Left lobe of liver (tissue), 2 donors: ENCODE measurements at places on chromosomes 6 and 20. TPM values are rescaled to one million over a fixed set of nuclear protein-coding genes. Genes with fewer than 3 reads are reported as not detected.

Gene ADGRB3
- 0.38 TPM for total RNA-seq

Gene E2F1
- 0.60 TPM for total RNA-seq

Gene SMOC2
- 0.68 TPM for total RNA-seq

Gene BANF2
- total RNA-seq: not detected

Gene DUSP15
- 0.38 TPM for total RNA-seq

Gene PROKR2
- not detected for total RNA-seq

Gene BPIFA1
- total RNA-seq: not detected

Gene IL20RA
- total RNA-seq: 0.60 TPM

Gene IPCEF1
- total RNA-seq: 0.98 TPM

Gene SLC24A3
- total RNA-seq: 0.35 TPM

Gene RUNX2
- total RNA-seq: 0.15 TPM

Gene C6orf141
- 0.48 TPM for total RNA-seq

Gene GGTLC1
- total RNA-seq: not detected

Gene NOTCH4
- 9.6 TPM for total RNA-seq

Gene BFSP1
- total RNA-seq: 0.10 TPM

Gene TAGAP
- 0.45 TPM for total RNA-seq

Gene SAPCD1
- total RNA-seq: 0.73 TPM

Gene SPATS1
- total RNA-seq: not detected

Gene ATXN1
- 29.5 TPM for total RNA-seq

Gene LRRN4
- 0.40 TPM for total RNA-seq

Gene SIRPD
- total RNA-seq: not detected

Gene HLA-DRA
- 24.4 TPM for total RNA-seq

Gene HLA-DMA
- 6.6 TPM for total RNA-seq

Gene PTCHD4
- 0.18 TPM for total RNA-seq

Gene ECT2L
- not detected for total RNA-seq

Gene SLC17A1
- total RNA-seq: 8.7 TPM

Gene FRS3
- 4.4 TPM for total RNA-seq

Gene ESF1
- total RNA-seq: 4.2 TPM

Gene GSTA2
- total RNA-seq: 45.2 TPM

Gene ZNF165
- 0.53 TPM for total RNA-seq

Gene LZTS3
- total RNA-seq: 5.7 TPM

Gene TFAP2D
- total RNA-seq: not detected

Gene TRMT11
- 11.6 TPM for total RNA-seq

Gene OTOR
- not detected for total RNA-seq

Gene TXLNB
- total RNA-seq: 0.10 TPM

Gene SEMG1
- not detected for total RNA-seq

Gene SLC17A2
- total RNA-seq: 27.6 TPM

Gene MRS2
- total RNA-seq: 12.7 TPM

Gene OXT
- total RNA-seq: 8.4 TPM

Gene MAS1
- not detected for total RNA-seq

Gene ZBTB46
- 4.7 TPM for total RNA-seq

Gene TEAD3
- 6.3 TPM for total RNA-seq

Gene AIF1
- total RNA-seq: 7.2 TPM

Gene WFDC5
- not detected for total RNA-seq

Gene GPSM3
- total RNA-seq: 5.1 TPM

Gene SLC52A3
- 0.18 TPM for total RNA-seq

Gene MLN
- total RNA-seq: not detected

Gene SLPI
- 147 TPM for total RNA-seq
